ENCODE measurements at places on chromosomes 6 and 20.

- no peak for DNase-seq
Observed at GRCh38 chr20:44109951-44110361, 77.0 kb downstream of the JPH2 start.

DNA sequence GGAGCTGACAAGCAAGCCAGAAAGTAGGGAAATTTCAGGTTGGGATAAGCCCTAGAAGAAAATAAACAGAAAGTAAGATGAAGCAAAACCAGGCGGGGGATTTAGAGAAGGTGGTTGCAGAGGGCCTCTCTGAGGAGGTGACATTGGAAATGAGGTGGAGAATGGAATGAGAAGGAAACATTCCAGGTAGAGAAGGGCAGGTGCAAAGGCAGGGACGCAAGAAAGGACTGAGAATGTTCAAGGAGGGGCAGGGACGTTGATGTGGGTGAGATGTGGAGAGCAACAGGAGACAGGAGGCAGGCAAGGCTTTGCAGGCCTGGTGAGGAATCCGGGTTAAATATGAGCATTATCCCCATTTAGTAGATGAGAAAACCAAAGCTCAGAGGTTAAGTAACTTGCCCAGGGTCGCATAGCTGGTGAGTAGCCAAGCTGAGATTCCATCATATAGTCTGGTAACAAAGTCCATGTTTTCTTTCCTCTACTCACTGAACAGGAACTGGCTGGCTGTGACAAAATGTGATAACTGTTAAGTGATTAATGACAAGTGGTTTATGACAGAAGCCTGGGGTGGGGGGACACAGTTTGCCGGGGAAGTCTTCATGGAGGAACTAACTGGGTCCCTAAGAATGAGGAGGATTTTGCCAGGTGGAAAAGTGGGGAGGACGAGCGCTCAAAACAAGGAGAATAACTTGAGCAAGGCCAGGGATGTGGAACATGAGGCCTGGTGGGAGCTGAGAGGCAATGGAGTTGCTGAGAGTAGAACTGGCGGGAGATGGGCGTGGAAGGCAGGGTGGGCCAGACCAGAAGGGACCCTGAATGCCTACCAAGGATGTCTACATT lies 32.6 kb downstream of the MRPL14 start:
- no peak for DNase-seq

DNA sequence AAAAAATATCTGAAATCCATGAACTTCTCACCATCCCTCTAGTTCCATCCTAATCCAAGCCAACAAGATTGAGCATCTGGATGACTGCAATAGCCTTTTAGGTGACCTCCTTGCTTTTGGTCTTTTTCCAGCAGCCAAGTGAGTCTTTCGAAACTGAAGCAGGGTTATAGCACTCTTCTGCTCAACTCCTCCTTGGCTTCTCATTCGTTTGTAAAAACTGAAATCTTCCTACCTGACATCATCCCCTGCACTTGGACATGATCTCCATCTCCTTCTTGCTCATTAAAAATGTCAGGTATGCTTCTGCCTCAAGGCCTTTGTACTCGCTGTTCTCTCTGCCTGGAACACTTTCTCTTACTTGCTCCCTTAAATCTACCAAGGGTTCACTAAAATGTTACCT lies 46.0 kb downstream of the STX7 start:
- no peak for DNase-seq

DNA sequence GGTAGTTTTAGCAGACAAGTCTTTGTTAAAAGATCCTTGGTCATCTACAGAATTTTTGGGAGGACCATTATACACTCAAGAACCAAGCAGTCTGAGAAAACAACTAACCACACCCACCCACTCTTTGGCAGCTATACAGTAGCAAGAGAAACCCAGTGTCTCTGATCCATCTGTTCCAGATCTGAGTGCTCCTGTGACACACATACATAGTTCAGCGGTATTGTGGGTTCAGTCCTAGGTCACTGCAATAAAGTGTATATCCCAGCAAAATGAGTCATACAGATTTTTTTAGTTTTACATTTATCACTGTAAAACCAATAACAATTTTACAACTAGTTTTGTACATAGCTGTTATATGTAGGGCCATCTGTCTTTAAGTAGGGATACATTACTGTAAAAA lies 47.4 kb upstream of the PAK5 start:
- DNase-seq = no peak

Data from CD4-positive, alpha-beta T cell treated with Interferon gamma for 1 hour (primary cell).